ENCODE measurements at places on chromosomes 5 and 9.

GRCh38 chr5:160271396-160271795 lies 41.0 kb downstream of the CCNJL start:
- DNase-seq: peak; percentile 54

GRCh38 chr5:160970605-160971191 lies 118.7 kb upstream of the ATP10B start:
- DNase-seq: peak; percentile 22

DNA sequence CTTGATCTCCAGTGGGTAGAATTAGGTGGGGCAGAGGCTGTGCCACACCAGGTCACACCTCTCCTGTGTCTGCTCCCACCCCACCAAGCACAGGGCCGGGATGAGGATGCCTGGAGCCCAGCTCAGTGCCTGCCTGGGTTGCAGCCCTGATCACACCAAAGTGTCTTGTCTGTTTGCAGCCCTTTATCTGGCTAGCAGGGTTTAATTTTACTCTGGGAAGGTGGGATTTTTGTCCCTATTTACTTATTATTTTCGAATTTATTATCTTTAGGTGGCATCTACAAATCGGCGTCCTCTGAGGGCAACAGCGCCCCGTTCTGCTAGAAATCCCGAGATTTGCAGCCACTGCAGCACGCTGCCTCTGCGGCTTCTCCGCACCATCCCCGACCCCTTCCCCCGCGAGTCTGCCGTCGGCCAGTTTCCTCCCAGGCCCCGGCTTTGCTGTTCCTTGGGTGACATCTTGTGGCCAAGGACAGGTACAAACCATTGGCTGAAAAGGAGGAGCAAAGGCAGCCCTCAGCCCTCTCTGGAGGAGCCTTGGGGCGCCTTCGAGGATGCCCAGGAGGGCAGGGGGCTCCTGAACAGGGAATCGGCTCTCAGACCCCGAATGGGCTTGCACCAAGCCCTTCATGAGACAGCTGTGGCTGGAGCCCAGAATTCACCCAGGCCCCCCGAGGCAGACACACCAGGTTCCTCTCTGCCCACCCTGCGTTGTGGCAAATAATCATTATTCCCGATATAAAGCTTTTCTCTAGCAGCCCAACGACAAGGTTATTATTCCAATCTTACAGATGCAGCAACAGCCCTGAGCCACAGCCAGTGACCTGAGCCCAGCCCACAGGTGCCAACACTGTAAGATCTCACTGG lies 113.0 kb downstream of the GAPVD1 start:
- DNase-seq: peak; percentile 46

GRCh38 chr5:172188893-172189692 lies 1.1 kb upstream of the STK10 start:
- DNase-seq: no peak

GRCh38 chr5:136137497-136138220 lies 5.0 kb downstream of the SMAD5 start:
- DNase-seq: no peak

DNA sequence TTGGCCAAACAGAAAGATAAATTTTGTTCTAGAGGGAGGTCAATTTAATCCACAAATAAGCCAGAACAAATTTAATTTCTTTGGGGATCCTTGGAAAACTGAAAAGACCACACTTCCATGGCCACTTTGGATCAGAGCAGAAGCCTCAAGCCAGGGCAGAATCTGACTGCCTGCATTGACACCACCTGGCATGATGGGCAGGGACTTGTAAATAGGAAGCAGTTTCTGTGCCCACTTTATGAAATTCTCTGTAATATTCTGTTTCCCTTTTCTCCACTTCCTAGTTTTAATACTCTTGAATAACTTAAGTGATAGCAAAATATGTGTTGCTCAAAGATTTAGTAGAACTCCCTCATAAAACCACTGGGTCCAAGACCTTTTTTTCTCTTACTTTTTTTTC lies 6.7 kb upstream of the TMEM252 start:
- DNase-seq: no peak

DNA sequence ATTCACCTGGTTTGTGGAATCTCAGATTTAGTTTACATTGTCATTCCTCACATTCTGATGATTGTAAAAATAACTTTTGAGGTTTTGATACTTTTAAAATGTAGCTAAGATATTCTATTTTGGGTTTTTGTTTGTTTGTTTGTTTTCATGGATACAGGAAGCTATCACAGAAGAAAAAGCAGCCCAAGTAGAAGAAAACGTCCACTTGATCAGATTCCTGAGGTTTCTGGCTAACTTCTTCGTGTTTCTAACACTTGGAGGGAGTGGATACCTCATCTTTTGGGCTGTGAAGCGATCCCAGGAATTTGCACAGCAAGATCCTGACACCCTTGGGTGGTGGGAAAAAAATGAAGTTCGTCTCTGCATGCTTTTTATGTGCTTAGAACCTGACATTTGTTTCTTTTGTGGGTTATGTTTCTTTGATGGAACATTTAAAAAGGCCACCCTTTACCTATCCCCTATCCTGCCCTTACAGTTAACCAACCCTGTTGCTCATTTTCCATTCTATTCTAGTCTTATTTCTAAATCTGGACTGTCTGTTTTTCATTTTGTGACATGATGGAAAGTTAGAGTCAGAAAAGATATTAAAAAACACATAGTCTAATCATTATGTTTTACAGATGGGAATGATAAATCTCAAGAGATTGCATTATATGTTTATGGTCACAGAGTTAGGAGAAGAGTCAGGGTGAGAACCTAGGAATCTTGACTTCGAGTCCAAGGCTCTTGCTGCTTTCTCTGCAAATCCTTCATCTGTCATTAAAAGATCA lies 163.7 kb downstream of the ALDH1A1 start:
- no peak for DNase-seq

- peak; percentile 39 for DNase-seq
Measured at GRCh38 chr5:135466178-135467050, 14.3 kb upstream of the TIFAB start.

DNA sequence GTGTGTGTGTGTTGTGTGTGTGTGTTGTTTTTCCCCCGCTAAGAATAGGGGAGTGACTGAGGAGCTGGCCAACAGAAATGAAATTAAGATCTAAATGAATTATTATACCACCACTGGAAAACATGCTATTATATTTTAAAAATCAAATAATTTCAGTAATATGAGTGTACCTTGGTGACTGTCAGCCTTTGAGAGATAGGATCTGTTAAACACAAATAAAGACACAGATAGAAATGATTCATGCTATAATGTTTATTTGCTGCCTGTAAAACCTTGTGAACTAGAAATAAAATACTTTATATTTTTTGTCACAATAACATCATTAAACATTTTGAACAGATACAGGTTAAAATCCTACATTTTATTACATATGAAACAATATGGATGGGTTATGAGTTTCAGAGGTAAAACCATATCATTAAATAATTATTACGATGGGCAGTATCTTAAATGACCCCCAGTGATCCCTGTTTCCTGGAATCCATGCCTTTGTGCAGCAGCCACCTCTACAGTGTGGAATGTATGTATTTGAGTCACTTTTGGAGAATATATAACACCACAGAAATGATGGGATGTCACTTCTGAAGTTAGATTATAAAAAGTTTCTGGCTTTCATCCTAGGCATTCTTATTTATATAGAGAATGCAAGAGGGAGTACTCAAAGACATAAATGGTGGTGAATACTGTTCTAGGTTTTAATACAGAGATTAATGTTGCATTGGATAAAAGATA lies 617.2 kb downstream of the CDH18 start:
- DNase-seq: no peak

DNA sequence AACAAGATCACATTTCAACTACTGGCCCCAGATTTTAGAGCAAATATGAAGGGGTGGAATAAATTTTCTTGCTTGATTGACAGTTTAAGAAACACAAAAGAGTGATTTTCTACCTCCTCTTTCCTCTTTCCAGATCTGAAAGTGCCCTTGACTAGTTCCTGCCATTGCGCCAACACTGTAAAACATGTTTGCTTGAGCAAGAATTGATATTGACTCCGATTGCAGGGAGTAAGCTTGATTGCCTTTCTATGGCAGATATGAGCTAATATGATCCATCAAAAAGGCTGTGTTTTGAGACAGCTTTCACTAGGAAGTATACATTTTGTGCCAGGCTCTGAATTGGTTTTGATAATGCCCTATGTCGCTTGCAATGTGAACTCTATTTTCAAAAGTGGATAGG lies 508.8 kb downstream of the SEMA5A start:
- DNase-seq: no peak

DNA sequence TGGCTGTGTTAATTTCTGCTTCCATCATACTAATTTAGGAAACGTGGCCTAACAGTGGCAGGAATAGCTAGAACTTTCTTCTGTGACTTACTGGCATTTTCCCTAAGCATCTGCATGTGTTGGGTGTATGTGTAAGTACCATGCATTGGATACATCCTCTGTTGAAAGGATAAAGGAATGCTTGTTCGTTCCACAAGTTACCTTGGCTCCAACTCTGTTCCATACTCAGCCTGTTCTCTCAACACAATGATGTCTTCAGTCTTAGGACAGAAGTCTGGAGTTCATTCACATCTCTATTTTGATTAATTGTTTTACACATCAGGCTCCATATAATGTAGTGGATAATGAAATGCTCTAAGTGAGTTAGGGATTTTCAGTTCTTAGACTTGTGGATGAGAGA lies 190.1 kb upstream of the DMRT1 start:
- no peak for DNase-seq

- DNase-seq: no peak
Measured at GRCh38 chr5:141389153-141390042, 1.9 kb downstream of the PCDHGB4 start.

GRCh38 chr9:135040892-135041291 lies 46.6 kb upstream of the OLFM1 start:
- no peak for DNase-seq

DNA sequence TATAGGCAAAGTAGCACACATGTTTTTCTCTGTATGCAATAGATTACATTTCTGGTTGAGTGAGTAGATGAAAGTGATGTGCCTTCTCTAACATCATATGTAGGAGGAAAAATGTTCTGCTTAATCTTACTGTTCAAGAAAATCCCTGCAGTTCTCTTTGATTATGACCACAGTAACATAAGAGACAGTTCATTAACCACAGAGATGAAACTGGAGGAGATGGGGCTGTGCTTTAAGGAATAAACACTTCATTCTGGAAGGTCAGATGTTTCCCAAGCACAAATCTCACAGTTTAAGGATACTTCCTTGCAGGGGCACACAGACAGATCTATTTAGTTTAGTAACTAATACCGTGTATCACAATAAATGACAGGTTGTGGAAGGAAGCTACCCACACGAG lies 150.2 kb downstream of the SEMA5A start:
- no peak for DNase-seq

DNA sequence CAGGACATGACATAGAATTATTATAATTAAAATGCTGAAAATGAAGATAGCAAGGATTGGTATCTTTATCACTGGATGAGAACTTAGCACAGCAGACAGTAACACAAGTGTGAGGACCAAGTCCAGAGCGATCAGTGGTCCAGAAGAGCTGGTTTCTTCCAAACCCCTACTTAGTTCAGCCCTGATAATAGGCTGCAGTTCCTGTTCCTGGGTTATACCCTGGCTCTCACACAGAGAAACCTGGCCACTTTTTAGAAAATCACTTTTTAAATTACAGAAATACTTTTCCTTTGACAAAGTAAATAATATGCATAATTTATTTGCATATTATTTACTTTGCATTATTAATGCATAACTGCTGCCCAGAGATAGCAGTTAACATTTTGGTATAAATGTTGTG lies 40.3 kb downstream of the CYSTM1 start:
- no peak for DNase-seq

DNA sequence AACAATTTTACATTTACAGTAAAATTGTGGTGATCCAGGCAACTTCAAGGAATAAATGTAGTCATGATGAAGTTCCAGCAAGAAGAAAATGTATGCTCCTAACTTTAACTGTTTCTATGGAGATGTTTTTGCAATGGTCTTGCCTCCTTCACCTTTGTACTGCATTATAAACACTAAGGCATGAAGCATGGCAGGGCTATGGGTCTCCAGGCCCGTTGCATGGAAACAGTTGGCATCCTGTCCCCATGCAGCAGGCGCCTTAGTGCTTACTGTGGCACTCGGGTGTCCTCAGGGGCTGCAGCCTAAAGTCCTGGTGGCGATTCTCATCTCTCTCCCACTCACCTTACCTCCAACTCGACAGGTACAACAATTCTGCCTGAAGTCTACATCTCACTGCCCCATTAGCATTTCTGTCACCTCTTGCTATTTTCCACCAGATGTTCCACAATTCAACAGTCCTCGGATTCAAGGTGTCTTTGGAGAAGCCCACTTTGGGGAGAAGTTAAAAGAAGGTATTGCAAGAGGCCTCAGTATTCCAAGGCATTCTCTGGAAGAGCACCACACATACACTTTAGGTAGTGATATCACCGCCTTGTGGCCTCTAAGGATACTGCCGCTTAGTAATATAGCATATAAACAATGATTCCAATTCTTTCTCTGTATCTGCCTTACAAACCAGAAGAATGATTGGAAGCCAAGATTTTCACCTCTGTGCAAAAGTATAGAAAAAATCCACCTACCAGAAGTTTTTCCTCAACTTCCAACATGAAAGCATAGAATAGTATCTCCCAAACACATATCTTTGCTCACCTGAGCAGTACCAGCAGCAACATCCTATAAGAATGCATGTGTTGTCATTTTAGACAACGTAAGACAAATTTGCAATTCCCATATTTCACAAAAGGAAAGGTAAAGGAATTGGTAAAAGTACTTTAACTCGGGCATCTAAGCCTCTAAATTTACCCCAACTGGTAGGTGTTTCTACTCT lies 5.1 kb downstream of the LIFR start:
- DNase-seq: peak; percentile 48

DNA sequence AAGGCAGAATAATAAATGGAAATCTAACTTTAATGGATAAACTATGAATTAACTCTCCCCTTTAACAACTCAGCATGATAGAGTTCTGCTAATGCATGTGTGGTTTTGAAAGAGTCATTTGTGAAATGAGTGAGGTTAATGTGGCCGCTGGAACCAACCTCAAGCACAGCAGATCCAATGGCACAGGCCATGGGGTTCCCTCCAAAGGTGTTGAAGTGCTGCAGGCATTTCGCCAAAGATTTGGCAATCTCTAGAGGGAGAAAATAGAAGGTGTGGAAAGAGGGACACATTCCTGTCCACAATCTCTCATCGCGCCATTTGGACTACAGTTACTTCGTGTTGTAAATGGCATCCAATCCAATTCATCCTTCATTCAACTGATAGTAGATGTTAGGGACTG lies 35.0 kb downstream of the AGXT2 start:
- DNase-seq: no peak

DNA sequence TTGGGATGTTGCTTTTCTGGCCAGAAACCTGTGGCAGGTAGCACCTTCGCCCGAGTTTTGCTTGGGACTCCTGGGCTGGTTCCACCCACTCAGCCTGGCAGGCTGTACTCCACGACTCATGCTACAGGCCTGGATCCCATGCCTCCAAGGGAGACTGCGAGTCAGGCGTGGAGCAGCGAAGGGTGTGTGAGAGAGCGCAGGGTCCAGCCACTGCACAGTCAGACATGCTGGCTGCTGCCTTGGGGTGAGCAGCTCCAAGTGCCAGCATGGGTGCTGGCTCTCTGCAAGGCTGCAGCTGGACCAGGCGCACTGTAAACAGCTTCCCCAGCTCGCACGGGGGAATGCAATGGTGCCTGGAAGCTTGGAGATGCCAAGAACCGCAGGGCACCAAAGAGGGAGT lies 249.6 kb upstream of the EDIL3 start:
- DNase-seq: no peak

GRCh38 chr5:58151414-58151813 lies 308.5 kb downstream of the PLK2 start:
- DNase-seq: no peak
